ENCODE measurements at places on chromosomes 6 and 20.

DNA sequence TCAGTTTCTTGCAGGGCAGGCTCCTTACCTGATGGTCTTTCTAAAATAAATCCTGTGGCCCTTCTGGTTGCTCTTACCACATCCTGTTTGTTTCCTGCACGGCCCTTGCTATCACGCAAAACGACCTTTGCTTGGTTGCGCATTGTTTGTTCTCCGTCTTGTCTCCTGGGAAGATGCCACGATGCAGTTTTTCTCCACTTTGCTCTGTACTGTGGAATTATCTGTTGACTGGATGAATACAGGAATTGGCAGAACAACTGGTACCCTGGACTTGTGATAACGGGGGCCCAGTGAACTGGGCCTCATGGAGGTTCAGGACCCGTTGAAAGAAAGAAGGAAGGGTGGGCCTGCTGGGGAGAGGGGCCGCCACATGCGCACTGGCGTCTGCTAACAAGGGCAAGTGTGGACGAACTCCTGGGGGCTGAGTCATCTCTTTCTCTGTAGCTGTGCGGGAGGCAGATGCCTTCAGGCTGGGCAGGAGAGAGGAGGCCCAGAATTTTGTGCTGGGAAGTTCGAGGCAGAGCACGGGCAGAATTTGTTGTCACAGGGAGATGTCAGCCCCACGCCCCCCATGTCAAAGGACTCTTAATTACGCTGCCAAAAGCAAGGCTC is 139.9 kb downstream of the BMP7 start:
- no peak for DNase-seq

- no peak for DNase-seq
These were observed 254.7 kb downstream of the GMPR start for GRCh38 chr6:16493112-16493511.

- DNase-seq, result no peak
These were observed 9.0 kb upstream of the RIPPLY2 start for GRCh38 chr6:83844170-83844569.

GRCh38 chr20:45154183-45154582 is 20.5 kb upstream of the PI3 start:
- no peak for DNase-seq

- DNase-seq, result no peak
These were observed 3.7 kb downstream of the POU3F2 start for GRCh38 chr6:98838032-98838431.

DNA sequence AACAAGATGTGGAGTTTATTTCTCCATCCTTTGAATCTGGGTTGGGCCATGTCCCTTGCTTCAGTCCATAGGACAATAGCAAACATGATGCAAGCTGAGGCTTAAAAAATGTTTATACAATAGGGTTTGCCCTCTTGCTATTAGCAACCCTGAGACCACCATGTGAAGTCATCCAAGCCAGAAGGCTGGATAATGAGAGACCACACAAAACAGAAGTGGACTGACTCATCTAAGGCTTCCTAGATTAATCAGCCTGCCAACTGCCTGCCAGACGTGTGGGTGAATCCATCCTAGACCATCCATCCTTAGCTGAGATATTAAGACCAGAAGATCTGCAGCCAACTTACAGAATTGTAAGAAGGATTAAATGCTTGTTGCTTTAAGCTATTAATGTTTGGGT is 38.1 kb upstream of the ISM1 start:
- DNase-seq, result no peak

DNA sequence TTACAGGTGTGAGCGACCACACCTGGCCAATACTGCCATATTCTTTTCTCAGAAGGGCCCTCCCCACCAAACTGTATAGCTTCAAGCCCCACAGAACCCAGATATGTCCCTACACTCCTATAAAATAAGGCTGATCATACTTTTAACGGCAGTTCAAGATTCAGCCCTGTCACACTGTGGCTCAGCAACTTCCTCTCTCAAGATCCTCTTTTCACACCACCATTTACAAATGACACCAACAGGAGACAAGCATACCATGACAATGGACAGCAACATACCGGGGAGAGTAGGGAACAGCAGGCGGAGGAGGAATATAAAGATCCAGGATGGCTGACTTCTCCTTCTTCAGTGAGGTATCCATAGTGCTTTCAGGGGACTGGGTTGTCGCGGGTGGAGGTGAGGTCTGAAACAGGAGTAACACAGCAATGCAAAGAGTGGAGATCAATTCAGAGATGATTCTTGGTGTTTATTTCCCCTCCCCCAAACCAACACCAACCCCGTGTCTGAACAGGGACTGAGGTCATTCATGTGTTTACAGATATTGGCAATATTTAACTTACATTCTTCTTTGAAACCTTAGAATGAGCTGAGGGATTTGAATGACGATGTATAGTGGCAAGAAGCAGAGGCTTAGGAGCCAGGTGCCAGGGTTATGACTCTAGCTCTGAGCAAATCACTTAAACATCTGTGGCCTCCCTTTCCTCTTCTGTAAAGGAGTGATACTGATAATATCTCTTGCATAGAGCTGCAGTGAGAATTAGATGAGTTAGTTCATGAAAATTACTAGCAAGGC is 57.6 kb upstream of the IPCEF1 start:
- no peak for DNase-seq

DNA sequence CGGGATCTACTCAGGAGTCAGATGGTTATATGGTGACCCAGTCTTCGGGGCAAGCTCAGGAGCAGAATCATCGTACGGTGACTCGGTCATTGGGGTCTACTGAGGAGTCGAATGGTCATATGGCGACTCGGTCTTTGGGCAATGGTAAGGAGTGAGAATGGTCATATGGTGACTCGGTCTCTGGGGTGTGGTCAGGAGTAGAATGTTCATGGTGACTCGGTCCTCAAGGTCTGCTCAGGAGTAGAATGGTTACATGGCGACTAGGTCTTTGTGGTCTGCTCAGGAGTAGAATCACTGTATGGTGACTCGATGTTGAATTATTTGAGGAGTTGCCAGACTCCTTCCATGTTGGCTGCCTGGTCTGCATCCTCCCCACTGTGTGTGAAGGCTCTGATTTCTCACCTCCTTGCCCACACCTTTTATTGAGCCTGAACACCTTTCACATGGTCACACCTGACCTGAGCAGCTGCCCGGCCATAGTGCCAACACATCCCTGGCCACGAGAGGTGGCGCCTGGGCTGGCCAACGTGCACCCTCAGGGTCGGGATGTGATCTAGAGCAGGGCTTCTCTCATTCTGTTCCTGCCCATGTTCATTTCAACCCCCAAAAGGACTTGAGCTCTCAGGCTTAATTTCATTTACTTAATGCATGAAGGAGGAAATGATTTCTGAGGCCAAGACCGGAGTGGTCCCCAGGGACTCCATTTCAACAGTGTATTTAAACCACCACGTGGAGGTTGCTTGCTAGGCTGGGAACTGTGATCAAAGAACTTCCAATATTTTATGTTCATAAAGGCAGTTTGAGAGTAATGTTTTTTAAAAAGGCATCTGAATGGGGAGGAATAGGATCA is 119.5 kb downstream of the PHACTR3 start:
- DNase-seq, result no peak

GRCh38 chr6:53394704-53395103 is 46.0 kb upstream of the ELOVL5 start:
- DNase-seq, result no peak

- no peak for DNase-seq
These were observed 72.6 kb upstream of the PLEKHG1 start for GRCh38 chr6:150527100-150527499.

GRCh38 chr6:39530201-39530759 is 194.9 kb downstream of the KIF6 start:
- DNase-seq, result no peak

GRCh38 chr6:5030596-5031136 is 26.8 kb upstream of the RPP40 start:
- DNase-seq, result no peak

GRCh38 chr6:141965016-141965545 is 167.6 kb upstream of the GJE1 start:
- no peak for DNase-seq

GRCh38 chr6:15402406-15403045 is 156.7 kb downstream of the JARID2 start:
- DNase-seq, result no peak

- no peak for DNase-seq
These were observed 80.7 kb upstream of the CLDN20 start for GRCh38 chr6:155183095-155183494.

- DNase-seq, result no peak
These were observed 136.4 kb upstream of the JARID2 start for GRCh38 chr6:15109338-15110090.

DNA sequence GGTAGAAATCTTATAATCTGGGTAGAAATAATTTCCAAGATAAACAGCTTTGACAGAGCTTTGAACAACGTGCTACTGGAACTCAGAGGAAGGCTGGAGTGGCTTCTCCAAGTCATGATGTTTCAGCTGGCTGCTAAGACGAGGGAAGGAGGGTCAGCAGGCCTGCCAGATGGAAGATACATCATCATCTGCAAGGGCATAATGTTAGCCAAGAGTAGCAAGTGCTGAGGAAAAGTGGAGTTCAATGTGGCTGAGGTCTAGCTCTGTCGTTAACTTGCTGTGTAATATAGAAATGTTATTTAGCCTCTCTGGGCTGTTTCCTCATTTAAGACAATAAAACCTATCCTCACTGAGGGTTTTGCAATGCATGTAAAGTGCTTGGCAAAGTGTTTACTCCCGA is 35.1 kb downstream of the RGS17 start:
- DNase-seq, result no peak

- no peak for DNase-seq
These were observed 547.8 kb downstream of the FRK start for GRCh38 chr6:115512923-115513322.

DNA sequence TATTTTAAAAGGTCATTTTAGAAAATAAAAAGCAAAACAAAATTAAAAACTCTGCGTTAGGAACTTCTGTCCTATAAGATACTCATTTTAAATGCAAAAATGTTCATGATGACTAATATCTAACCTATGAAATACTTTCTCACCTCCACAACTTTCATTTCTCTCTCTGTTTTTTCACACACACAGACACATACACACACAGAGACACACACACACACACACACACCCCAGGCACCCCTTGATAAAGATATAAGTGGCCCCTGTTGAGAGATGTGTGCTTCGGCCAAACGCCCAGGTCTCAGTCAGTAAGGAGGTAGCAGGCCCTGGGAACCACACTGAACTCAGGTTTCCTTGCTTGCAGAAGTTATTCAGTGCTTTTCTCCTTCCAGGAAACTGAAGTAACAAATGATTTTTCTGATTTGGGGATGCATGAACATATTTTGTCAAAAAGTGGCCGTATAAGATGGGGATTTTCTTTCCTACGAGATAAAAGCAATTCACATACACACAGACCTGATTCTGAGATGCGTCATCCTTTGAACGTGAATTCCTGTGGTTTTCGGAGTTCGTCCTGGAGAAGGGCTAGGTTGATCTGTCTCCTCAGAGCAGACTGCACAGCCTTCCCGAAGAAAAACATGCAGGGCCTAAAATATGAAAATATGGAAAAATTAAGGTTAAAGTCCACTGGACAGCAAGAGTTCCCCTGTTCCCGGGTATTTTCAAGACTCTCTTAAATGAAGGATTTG is 306.8 kb upstream of the FOXQ1 start:
- no peak for DNase-seq

DNA sequence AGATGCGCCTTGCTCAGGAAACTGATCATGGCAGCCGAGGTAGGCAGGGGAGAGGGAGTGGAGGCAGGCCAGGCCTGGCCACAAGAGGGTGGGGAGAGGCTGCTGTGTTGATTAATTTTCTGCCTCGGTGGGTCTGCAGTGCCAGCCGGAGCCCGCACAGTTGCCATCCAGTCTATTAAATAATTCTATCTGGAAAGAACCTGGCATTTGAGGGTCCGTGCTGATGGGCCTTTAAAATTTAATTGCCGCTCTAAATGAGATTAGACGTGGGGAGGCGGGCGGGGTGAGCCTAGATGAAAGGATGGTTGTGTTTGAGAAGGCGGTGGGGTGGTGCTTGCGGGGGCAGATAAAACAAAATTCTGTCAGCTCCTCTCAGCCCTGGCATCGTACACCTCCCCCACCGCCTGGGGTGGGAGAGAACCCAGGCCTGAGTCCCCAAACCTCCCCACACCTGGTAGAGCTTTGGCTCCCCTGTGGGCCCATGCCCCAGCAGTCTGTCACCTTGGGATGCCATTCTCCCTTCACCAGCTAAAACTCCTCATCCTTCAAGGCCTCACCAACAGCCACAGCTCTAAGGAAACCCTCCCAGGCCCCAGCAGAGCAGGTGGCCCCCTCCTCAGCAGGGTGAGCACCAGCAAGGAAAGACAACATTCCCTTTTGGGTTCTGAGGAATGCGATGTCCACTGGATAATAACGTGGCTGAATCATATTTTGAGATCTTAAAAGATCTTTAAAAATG is 167.3 kb downstream of the GRM4 start:
- DNase-seq, result no peak

- no peak for DNase-seq
These were observed 14.1 kb downstream of the CDK5RAP1 start for GRCh38 chr20:33387177-33387576.

- DNase-seq, result no peak
These were observed 13.6 kb downstream of the STMND1 start for GRCh38 chr6:17115251-17116116.

- DNase-seq, result no peak
These were observed 137.8 kb downstream of the BTBD9 start for GRCh38 chr6:38501931-38502330.

- DNase-seq, result no peak
These were observed 113.9 kb downstream of the ADAT2 start for GRCh38 chr6:143336446-143337152.

- DNase-seq, result no peak
These were observed 982.0 kb upstream of the EPHA7 start for GRCh38 chr6:94401311-94401710.

- no peak for DNase-seq
These were observed 528.7 kb upstream of the SOX4 start for GRCh38 chr6:21064756-21065340.

- no peak for DNase-seq
These were observed 55.1 kb downstream of the KIF16B start for GRCh38 chr20:16517946-16518783.

GRCh38 chr6:2945153-2945452 is 26.3 kb downstream of the SERPINB6 start:
- no peak for DNase-seq
